ENCODE measurements at places on chromosomes 13 and 19.

DNA sequence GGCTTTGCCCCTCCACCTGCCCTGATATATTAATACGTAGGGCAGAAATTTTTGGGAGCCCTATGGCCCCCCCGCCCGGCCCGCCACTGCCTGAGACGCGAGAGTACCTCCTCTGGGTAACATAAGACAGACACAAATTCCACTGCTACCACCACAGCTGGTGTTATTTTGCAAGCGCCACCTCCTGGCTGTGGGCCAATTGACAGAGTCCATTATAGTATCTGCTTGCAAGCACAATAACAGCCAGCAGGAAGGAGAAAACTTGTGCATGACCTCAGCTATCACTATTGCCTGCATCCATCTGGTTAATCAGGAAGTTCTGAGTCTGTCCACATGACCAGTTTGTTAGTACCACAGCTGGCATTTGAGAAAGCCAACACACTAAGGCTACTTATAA, 25.3 kb upstream of the OR10H2 start:
- DNase-seq: no peak

DNA sequence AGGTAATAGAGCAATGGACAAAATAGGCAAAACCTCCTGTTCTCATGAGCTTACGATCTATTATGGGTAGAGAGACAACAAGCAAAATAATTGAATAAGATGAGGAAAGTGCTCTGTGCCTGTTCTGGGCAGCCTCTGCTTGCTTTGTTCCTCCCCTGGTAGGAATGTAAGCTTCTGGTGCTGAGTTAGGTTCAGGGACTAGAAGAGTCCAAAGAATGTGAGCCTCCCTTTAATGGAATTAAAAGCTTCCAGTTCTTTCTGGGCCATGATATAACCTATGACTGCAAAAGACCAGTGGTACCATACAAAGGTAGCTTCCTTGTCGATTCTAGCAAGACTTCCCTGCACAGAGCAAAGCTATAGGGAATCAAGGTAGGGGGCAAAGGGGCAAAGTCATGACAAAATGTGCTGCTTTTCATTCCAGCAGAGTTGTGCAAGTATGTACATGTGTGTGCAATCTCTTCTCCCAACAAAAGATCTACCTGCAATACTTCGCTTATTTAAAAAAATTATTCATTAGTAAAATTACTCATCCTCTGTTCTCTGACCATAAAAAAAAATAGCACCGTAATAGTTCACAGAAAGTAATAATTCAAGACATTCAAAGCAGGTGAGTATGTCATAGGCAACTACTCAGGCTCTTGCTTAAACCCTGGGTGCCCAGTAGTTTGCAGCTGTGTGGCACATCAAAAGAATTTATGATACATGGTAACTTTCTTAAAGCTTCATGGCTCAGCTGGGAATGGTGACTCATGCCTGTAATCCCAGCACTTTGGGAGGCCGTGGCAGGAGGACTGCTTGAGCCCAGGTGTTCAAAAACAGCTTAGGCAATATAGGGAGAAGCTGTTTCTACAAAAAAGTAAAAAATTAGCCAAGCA, 21.4 kb downstream of the ACOD1 start:
- no peak for DNase-seq

DNA sequence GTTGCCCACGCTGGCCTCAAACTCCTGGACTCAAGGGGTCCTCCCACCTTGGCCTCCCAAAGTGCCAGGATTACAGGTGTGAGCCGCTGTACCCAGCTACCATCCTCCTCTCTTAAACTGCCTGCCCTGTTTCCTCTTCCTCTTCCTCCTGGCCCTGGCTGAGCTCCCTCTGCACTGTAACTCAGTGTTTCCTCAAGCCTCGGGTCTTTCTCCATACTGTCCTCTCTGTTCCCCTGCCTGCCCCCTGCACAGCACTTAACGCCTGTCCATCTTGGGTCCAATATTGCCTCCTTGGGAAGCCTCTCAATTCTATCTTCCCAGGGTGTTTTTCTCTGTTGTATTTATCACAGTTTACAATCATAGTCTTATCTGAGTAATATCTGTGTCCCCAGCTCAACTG, 6.1 kb downstream of the LIPE start:
- DNase-seq: no peak

GRCh38 chr13:75847588-75847987, 211.5 kb downstream of the LMO7 start:
- DNase-seq: no peak

- peak; percentile 12 for DNase-seq
Observed at GRCh38 chr19:11123114-11123513, 32.5 kb downstream of the SPC24 start.

- DNase-seq: no peak
Observed at GRCh38 chr13:65999411-65999810, 1230.7 kb downstream of the PCDH9 start.

GRCh38 chr19:29404951-29405727, 120.7 kb upstream of the VSTM2B start:
- DNase-seq: no peak

DNA sequence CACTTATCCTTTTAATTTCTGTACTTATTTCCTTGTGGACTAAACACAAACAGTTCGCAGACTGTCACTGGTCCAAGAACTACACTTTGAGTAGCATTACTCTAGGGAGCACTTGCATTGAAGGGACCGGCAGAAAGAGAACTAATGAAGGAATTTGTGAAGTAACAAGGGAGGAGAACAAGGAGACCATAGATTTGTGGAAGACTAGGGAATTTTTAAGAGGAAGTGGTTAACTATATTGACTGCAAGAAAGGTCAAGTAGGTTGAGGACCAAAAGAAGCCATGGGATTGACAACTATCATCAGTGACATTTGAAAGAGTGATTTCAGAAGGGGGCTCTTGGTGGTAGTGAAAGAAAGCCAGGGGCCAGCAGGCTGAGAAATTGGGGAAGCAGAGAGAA, 4.0 kb upstream of the RB1 start:
- no peak for DNase-seq

GRCh38 chr19:398719-399118, 10.2 kb downstream of the C2CD4C start:
- no peak for DNase-seq

DNA sequence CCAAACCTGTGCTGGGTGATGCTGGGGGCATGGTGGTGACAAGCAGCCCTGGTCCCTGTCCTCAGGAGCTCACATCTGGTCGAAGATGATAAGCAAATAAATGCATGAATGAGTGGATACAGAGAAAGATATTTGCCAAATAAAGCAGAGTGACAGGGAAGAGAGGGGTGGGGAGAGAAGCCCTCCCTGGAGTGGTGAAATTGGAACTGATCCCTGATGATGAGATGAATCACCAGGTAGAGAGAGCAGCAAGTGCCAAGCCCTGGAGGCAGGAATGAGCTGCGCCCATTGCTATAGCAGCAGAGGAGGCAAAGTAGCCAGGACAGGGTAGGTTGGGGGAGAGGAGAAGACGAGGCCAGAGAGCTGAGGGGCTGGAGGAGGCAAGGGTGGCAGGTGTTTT, 13.7 kb downstream of the FXYD5 start:
- no peak for DNase-seq

GRCh38 chr13:35871561-35871960, 259.6 kb downstream of the DCLK1 start:
- DNase-seq: no peak

- DNase-seq: no peak
Observed at GRCh38 chr13:24282256-24282655, 27.1 kb upstream of the C1QTNF9 start.

GRCh38 chr19:5318306-5318705, 22.3 kb downstream of the PTPRS start:
- no peak for DNase-seq

DNA sequence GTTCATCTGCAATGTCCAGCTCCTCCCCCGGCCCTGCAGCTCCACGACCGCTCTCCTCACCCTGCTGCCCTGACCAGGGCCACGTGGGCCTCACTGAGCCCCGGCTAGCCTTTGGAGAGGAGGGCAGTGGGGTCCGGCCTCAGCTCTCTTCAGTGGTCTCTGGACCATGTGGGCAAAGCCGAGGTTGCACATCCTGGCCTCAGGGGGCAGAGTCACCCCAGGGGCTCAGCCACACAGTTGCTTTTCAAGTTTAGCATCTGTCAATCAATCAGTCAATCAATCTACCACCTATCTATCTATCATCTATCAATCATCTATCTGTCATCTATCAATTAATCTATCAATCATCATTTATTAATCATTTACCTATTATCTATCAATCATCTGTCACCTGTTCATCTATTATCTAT, 3.0 kb upstream of the DIRAS1 start:
- no peak for DNase-seq

DNA sequence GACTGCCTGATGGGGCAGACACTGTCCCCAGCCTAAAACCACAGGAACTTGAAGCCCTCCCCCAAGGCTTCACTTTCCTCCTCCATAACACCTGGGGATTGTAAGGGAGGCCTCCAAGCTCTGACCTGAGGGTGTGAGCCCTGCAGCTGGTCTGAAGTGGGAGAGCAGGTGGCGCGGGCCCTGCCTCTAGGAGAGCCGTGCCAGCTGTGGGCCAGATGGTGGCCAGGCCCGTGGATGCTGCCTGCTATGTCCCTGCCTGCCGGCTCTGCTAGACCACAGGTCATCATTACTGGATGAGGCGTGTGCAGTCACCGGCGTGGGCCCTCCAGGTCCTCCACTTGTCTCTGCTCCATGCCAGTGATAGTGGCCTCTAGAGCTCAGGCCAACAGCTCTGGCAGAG, 3.5 kb upstream of the KLHL26 start:
- DNase-seq: no peak

Measured in K562 (cell line).